ENCODE measurements at places on chromosomes 7 and 10. TPM values are rescaled to one million over a fixed set of nuclear protein-coding genes. Genes with fewer than 3 reads are reported as not detected.
A peak's percentile ranks its signal among the peaks of the same experiment; 100 is the strongest.

EPHB6 gene
- total RNA-seq, result 9.9 TPM

DNA sequence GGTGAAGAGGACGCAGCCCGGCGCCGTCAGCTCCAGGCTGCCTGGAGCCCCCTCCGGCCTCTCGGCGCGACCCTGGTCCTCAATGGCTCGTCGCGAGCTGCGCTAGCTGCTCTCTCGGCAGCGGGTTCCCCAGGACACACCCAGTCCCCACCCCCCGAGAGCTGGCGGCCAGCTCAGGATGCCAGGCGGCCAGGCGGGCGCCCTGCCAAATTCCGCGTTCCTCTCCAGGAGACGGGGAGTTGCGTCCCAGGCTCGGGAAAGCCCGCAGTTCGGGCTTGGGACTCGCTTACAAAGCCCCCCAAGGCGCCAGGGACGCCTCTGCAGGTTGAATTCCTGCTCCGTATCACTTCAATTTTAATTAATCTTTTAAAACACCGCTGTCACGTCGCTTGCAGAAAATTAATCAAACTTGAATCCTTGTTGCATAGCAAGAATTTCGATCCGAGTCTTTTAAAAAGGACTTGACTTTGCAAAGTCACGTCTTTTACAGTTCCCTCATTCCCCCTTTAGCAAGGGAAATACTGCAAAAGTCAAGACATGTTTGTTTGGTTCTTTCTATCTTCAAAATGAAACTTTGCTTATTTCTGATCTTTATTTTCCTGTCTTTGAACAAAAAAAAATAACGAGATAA lies 28.2 kb downstream of the SKIDA1 start:
- ATAC-seq, result peak; percentile 3

DNA sequence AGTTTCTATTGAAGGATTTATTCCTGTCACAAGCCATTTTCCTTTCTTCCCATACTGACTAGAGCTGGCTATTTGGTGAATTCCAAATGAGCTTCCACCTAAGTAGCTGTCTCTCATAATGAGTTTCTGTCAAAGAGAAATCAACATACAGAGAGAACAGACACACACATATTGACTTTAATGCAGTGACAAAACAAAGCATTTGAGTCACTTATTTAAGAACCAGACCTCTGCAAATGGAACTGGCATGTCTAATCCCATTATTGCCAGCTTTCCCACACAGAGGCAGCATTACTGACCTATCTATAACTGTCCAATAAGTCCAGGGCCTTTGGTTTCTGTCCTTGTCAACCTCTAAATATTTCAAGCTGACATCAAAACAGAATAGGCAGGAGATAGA lies 179.3 kb upstream of the CSTF2T start:
- ATAC-seq, result no peak

GRCh38 chr10:31098046-31098445 lies 66.4 kb upstream of the ZNF438 start:
- no peak for ATAC-seq

DNA sequence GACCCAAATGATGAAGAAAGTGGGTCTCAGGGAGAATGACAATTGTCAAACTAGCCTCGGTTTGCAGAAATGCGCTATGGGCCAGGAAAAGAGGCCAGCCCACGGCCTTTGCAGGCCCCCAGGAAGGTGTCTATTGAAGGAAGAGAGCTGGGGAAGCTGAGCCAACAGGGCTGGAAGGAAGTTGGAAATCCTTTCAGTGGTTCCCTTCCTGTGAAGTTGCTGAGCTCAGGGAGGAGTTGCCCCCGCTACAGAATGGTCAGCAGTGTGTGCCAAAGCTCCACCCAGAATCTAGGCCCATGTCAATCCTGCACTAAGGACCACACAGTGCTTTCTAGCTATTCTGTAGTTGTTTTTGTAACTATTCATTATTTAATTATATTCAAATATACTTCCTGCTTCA lies 91.6 kb upstream of the ANLN start:
- ATAC-seq, result no peak

DNA sequence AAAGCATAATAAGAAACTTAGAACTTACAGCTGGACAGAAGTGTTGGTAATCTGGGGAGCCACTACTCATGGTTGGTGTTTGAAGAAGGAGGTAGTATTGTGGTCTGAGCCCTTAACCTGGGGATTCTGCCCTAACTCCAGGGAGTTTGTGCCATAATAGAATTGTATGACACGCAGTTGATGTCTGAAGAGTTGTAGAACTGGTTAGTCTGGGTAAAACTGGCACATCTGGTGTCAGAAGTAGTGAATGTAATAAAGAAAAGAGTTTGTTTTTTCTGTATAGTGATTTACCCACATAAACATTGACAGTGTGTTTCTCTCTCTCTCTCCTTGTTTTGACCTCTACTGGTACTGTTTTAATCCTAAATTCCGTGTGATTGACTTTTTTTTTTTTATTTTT lies 448.1 kb upstream of the SEMA3D start:
- no peak for ATAC-seq

XRCC2 gene
- 0.89 TPM for total RNA-seq

DNA sequence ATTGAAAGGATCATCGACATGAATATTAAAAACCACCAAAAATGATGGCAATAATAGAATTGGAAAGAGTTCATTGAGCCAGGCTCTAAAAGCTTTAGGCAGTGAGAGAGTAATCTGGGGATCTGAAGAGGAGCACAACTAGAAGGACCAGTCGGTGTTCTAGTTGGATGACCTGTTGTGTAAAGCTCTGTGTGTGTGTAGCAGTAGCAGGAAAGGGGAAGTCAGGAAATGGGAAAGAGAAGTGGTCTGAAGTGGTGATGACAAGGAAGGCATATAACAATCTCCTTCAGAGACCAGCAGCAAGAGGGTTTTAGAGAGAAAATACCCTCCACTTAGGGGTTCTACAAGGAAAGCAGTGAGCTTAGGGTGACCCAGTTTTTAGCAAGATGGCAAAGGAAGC lies 539.2 kb downstream of the HTR7 start:
- ATAC-seq, result no peak

INPP5F gene
- total RNA-seq, result 109 TPM

HKDC1 gene
- total RNA-seq, result 7.3 TPM

DNA sequence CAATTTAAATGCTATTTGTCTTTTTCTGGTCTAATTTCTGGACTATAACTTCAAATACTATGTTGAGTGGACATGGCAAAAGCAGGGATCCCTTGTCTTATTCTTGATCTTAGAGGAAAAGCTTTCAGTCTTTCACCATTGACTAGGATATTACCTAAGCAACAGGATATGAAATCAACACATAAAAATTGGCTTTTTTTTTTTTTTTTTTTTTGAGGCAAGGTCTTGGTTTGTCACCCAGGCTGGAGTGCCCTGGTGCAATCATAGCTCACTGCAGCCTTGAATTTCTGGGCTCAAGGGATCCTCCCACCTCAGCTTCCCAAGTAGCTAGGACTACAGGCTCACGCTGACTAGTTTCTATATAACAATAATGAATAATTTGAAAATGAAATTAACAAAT lies 90.8 kb downstream of the JMJD1C start:
- ATAC-seq, result no peak

DNA sequence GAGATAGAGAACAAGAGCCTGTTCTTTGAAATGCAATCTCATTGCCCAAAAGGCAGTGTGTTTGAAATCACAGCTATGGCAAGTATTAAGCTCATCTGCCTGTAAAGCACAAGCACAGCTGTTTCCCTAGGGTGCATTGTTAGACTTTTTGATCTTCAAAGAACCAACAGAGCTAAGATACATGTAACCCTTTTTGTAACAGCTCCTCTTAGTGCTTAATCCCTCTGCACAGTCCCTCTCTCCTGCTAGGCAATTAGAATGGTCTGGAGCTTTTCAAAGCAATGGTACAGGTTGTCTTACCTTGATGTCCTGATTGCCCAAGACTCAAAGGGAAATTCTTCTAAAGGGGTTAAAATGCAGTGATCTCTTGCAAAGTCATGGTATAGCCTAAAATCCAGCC lies 249.6 kb upstream of the CHRM2 start:
- ATAC-seq, result no peak

GIMAP1 gene
- not detected for total RNA-seq

PAX2 gene
- total RNA-seq, result 0.64 TPM

GRCh38 chr7:134515569-134516468 lies 11.5 kb upstream of the AKR1B10 start:
- peak; percentile 72 for ATAC-seq

ACBD7 gene
- total RNA-seq, result 18.2 TPM

INMT gene
- total RNA-seq, result 0.47 TPM

LRRC17 gene
- 2.6 TPM for total RNA-seq

- ATAC-seq, result no peak
Observed at GRCh38 chr7:67716729-67717128, 720.1 kb downstream of the TYW1 start.

INA gene
- 192 TPM for total RNA-seq

DNA sequence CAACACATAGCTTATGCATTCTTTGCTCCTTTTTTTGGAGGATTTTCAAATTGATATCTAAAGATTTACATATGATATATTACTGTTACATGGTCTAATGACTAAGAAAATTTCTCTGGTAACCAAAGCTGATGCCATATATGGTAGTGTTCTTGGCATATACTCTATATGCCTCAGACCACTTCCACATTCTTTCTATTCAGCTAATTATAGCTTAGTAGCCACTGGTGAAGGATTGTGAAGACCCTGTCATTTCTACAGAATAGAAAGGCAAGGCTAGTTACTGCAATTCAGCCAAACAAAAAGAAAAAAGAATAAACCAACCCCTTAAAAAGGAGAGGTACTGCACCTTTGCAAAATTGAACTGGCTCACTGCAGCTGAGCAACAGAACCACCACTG lies 3.7 kb downstream of the PURB start:
- ATAC-seq, result no peak

TMEM168 gene
- 24.2 TPM for total RNA-seq

DNA sequence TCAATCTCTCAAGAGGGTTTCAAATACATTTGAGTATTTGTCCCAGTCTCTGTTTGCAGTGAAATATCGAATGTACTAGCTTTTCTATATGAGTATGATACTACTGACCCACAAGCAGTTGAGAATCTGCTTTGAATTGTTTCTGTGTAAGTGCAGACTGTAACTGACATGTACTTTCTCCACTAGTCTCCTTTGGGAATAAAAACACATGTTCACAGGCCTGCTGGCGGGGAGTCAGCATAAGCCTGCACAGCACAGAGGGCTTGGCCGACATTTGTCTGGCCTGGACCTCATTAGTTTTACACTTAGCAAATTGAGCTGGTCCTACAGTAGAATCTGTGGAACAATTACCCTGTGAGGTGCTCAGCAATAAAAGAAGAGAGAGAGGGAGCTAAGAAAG lies 72.6 kb downstream of the ITGB8 start:
- peak; percentile 43 for ATAC-seq

GARS1 gene
- 162 TPM for total RNA-seq

NEURL1 gene
- 2.4 TPM for total RNA-seq

NYAP1 gene
- 15.7 TPM for total RNA-seq

- no peak for ATAC-seq
Observed at GRCh38 chr10:3415038-3415736, 242.6 kb upstream of the PITRM1 start.

DNA sequence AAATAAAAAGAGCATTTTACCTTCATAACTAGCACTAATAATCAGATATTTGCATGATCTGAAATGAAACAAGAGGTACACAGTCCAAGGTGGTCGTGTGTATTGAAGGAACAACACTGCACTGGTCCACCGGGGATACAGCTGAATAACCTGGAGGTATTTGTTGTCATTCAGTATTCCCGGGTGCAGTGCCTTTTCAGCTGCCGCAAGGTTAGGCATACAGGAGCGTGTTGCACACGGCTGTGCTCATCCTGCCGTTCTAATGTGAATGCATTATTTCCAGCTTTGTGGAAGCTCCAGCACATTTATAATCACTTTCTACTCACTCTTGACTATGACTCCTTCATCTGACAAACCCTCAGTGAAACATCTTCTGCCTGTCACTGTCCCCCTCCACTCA lies 377.8 kb downstream of the GFRA1 start:
- ATAC-seq, result no peak

DNA sequence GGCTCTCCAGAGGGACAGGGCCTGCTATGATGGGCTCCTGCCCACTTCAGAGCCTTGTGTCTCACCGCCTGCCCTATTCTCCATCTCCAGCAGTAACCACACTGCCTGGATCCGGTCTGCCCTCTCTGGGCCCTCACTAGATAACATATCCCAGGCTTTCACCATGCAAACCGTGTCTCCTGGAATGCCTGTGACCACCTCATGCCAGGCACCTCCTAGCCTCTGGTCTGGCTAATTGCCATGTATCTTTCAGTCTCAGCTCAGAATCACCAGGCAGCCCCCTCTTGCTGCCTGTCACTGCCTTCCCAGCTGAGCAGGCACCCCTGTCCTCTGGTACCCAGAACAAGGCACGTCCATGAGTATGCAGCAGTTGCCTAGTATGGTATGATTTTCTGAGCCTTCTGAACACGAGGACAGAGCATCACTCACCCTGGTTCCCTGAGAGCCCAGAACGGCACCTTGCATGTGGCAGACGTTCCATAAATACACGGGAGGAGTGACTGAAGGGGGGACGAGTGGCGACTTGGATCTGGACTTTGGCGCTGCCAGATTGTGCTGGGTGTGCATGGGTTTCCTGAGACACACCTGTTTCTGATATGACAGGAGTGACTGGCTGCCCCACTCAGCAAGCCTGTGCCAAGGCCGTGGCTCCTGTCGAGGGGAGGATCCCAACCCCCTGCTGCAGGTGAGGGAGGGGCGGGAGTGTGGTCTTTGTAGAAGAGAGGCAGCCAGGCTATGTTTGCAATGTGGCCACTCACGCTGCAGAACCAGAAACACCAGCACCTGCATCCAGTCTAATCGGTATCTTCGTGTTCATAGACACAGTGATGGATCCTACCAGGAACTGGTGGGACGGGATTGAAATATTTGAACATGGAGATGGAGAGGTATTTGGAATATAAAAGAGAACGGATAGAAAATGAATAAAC lies 95.2 kb downstream of the VOPP1 start:
- peak; percentile 36 for ATAC-seq

DNA sequence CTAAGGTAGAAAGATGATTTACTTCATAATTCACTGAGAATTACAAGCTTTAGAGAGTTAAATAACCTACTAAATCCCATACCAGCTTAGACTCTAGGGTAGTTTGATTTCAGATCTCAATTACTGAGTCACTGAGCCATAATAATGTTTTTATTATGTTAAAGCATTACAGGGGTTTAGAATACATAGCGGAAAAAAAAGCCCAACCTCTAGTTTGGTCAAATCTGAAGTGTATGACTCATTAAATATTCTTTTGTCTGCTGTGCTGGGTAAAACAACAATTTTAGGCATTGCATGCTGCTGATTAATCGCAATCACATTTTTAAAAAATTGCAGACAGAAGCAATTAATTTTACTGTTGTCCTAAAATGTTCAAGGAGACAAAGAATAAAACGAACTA lies 48.5 kb downstream of the MALRD1 start:
- no peak for ATAC-seq

DNA sequence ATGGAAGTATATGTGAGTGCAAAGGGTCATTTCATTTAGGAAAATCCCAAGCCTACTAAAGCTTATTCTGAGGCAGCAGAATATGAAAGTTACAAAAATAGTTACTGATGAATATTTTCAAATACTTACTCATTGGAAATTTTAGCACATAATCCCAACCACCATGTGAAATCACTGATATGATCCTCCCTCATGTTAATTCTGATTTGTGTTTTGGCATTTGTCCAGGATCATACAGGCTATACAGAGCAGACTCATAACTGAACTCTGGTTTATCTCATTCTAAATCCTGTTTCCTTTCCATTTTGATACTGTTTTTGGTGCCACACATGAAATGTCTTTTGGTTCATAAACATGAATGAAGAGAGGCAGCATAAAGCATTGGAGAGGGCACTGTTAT lies 3.4 kb upstream of the FAM24B start:
- ATAC-seq, result no peak

Data from motor neuron (in vitro differentiated cells).